ENCODE measurements at places on chromosomes 3 and 15. TPM values are rescaled to one million over a fixed set of nuclear protein-coding genes. Genes with fewer than 3 reads are reported as not detected.

DNA sequence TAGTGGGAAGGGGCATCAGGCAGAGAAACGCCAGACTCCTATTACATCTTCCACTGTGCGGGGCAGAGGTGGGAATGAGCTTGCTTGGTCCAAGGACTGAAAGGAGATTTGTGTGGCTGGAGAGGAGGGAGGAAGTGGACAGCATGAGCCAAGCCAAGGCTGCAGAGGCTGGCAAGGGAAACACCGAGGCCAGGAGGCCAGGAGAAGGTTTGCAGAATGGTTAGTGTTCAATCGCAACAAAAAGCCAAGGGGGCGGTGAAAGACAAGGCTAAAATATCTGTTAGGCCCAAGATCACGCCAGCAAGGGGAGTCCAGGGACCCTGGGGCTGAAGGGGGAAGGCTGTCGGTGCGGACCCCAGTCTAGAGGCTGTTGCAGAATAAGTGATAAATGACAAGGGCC lies 75.8 kb downstream of the CPN2 start:
- peaks cover 2% of the 10 kb centered on the region for H3K27me3 ChIP-seq
- DNase-seq: no peak
- no peaks in the 10 kb centered on the region for H3K36me3 ChIP-seq
- no peak overlapping the region for H3K27ac ChIP-seq
- H3K4me1 ChIP-seq: peaks cover 4% of the 10 kb centered on the region

GRCh38 chr15:60137711-60138396 lies 133.7 kb downstream of the FOXB1 start:
- peaks cover 8% of the 10 kb centered on the region for H3K27me3 ChIP-seq
- no peak overlapping the region for H3K27ac ChIP-seq
- no peak for DNase-seq
- no peak overlapping the region for H3K4me3 ChIP-seq

The STARD9 gene
- total RNA-seq: 1.9 TPM

The ATP13A4 gene
- total RNA-seq: 2.4 TPM

DNA sequence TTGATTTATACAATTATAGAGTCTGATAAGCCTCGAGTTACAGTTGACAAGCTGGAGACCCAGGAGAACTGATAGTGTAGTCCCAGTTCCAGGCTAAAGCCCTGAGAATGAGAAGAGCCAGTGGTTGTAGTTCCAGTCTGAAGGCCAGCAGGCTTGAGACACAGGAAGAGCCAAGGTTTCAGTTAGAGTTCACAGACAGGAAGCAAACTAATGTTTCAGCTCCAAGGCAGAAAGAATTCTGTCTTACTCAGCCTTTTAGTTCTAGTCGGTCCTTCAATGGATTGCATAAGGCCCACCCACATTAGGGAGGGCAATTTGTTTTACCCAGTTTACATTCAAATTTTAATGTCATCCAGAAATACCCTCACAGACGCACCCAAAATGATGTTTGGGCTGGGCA lies 102.7 kb downstream of the CDIN1 start:
- peaks cover 14% of the 10 kb centered on the region for H3K36me3 ChIP-seq
- no peaks in the 10 kb centered on the region for H3K27me3 ChIP-seq
- no peak overlapping the region for H3K4me3 ChIP-seq
- H3K27ac ChIP-seq: no peak overlapping the region
- DNase-seq: no peak
- no peaks in the 10 kb centered on the region for H3K4me1 ChIP-seq

The TNNC1 gene
- total RNA-seq: 7.2 TPM

All from activated naive CD4-positive, alpha-beta T cell treated with anti-CD3 and anti-CD28 coated beads for 36 hours (primary cell).